ENCODE measurements at places on chromosomes 11 and 22.

DNA sequence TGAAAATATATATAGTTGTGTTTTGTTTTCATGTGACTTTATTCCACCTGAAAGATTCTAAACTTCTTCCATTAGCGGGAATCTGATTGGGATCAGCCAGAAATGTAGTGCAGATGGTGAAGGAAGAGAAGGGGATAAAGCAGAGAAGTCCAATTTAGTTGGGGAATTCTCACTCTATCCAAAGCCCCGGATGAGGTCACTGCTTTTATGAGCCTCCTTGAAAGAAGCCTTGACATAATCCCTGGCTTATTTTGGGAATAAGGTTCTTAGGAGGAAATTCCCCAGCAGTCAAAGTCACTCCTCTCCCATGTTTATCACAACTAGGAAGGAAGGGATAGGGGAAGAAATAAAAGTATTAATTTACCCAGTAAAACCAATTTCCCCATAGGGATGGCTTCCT lies 41.1 kb downstream of the OSBP start:
- DNase-seq, result no peak

- DNase-seq, result no peak
Observed at GRCh38 chr11:44632466-44633123, 67.1 kb downstream of the CD82 start.

DNA sequence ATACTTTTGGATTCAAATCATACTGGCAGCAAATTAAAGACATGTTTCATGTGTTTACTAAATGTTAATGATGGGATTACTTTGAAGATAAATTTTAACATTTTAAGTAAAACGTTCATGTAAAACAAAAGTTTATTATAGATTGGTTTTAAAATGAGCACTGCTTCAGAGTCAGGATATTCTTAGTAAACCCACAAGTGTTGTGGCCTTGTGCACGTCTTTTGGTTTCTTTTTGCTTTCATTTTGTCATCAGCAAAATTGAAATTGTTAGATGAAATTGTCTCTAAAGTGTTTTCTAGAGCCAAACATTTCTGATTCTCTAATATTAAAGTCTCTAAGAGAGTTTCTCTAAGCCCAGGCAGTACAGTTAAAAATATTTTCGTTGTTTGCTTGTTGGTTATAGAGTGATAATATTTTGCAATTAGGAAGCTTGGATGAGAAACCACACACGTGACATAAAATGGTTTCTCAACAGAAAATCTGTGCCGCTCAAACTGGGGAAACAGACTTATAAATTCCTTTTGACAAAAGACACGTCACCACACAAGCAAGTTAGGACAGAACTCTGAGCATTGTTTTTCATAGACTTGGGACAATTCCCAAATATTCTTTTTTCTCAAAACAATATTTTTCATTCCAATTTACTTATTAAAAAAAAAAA lies 164.4 kb downstream of the TEAD1 start:
- DNase-seq, result no peak

DNA sequence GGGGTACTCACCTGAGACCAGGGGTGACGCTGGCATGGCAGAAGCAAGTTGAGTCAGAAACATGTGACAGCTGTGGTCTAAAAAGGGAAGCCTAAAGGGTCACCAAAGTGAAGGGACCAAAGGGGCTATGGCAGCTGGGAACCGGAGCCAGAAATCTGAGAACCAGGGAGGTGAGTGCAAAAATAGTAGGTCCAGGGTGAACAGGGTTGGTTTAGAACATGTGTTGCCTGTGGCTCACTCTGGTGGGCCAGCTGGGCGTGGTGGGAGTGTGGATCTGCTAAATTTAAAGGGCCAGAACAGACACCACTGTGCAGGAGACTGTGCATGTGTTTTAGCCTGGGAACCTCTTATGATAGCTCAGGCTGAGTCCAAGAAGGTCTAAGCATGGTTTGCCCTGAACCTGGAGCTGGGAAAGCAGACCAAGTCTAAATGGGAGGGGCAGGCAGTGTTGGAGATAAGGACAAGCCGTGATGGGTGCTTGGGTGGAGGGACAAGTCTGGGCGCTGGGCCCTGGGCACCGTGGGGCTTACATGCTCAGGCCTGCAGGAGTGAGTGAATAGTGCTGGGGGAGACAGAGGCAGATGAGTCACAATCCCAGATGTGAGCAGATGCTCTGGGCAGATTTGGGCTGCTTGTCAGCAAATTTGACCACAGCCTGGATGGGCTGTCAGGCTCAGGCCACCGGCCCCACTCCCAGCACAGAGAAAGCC lies 41.4 kb upstream of the ZBED5 start:
- DNase-seq, result no peak

DNA sequence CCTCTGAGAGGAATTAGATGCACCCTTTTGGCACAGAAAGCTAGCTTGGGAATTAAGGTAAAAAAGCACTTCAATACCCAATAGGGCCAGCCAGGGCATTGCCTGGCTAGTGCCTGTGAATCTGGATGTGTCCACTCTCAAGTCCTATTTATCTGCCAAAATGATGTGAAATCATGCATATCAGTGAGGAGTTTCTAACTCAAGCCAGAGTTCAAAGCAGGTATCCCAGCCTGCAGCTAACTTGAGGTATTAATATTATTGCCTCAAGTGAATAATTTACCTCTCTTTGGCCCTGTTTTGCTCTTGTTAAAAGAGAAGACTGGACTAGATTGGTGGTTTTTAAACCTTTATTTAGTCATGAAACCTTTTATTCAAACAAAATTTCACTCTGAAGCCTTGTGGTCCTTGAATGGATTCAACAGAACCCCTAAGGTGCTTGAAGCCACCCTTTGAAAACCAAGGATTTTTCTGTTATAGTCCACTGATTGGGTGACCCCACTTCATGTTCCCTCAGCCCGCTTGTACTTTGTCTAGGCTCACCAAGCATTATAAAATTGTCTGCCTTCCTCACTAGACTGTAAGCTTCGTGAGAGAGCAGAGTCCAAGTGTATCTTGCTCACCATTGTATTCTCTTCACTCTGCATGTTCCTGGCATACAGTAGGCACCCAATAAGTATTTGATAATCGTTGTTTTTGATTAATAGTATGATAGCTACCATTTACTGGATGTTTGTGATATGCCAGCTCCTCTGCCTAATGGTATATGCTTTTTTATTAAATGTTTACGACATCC lies 4.5 kb downstream of the RNF121 start:
- no peak for DNase-seq

DNA sequence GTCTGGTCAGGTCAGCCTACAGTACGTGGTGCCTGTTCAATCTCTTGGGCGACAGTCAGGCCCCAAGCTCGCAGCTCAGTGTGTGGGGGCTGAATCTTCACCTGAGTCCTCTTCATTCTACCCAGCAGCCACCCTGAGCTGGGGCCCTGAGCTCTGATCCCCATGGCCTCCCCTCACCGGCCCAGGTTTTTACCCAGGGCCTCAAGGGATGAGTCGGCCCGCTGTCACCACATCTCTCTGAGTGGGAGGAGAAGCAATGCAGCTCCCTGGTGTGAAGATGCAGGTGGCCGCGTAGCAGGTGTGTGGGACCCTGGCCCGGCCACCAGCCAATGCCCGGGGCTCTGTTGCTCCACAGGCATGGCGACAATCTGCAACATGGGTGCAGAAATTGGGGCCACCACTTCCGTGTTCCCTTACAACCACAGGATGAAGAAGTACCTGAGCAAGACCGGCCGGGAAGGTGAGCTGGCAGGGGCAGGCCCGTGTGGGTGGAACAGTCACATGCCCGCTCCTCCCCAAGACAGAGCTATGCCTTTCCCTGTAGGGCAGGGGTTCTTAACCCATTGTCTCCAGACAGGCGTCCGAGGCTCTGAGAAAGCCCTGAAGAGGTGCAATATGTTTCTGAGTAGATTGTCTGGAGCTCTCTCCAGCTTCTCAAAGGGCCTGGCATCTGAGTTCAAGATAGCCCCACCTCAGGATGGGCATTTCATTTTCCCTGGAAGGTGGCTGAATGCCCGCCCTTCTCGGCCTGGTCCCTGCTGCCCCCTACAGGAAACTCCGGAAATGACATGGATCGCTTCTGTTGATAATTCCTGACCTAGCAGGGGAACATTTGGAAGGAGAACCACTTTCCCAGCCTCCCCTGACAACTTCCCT lies 26.9 kb downstream of the POLR3H start:
- DNase-seq, result peak; percentile 25

DNA sequence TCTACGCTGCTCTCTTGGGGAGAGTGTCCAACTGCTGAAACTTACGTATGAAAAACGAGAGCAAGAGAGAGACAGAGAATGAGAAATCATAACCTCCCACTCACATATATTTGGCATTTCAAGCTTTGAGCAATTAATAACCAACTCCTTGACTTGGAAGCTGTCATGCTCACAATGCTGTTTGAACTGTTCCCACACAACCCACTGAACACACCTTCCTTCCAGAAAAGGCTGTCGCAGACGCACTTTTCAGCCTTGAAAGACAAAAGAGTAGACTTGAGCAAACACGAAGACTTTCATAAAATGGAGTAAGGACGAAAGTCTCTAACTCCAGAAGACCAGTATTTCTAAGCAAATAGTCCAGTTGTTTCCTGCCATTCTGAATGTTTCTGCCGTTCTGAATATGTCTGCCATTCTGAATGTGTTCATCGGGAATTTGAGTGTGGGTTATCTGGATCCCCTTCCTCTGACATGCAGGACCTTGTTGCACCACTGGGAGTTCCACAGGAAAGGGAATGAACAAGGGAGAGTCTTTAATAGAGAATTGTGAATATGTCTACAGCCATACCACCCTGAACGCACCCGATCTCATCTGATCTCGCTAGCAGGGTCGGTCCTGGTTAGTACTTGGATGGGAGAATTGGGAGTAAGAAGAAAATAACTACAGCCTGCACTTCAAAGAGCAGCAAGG lies 86.2 kb upstream of the BARX2 start:
- no peak for DNase-seq

DNA sequence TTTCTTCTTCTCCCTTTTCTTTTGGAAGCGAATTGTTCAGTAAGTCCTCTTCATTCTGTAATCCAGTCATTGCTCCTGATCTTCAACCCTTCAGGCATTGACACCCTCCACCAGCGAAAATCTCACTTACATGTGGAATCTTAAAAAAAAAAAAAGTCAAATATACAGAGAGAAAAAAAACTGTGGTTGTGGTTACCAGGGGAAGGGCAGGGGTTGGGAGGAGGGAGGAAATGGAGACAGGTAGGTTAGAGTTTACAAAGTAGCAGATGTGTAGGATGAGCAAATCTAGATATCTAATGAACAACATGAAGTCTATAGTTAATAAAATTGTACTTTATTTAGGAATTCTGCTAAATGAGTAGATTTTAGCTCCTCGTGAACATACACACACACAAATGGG lies 17.7 kb upstream of the TMEM123 start:
- no peak for DNase-seq

DNA sequence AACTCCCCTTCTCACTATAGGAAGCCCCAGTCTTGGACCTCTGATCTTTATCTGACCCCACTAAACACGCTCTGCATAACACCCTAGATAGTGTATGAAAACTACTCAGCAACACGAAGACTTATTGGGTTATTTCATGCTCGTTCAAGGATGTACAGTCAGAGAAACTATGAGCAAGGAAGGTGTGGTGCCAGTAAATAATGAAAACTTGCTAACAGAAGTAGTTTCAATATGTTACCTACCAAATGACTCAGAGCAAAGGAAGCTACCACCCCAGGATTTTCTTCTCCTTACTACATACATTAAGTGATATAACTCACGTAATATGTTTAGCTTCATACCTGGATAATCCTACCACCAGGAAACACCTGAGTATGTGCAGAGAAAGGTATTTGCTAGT lies 25.9 kb upstream of the LYVE1 start:
- DNase-seq, result no peak

DNA sequence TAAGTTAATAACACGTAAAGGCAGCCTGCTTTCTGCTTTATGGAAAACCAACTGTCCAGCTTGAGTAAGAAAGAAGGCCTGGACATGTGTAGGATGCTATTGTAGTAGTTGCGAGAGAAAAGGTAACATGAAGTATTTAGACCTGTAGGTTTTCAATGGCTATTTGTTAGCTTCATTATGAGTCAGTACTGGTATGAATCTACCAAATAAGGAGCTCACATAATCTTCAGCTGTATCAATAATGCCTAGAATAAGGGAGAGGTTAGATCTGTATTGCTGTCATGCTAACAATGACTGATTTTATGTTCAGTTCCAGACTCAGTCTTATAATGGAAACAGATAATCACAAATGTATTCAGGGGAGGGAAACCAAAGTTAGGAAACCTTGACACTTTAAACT lies 550.3 kb downstream of the CNTN5 start:
- DNase-seq, result no peak

- DNase-seq, result no peak
Observed at GRCh38 chr22:50674130-50674500, 1.5 kb downstream of the SHANK3 start.

GRCh38 chr11:128628686-128629085 lies 41.3 kb upstream of the ETS1 start:
- DNase-seq, result no peak

DNA sequence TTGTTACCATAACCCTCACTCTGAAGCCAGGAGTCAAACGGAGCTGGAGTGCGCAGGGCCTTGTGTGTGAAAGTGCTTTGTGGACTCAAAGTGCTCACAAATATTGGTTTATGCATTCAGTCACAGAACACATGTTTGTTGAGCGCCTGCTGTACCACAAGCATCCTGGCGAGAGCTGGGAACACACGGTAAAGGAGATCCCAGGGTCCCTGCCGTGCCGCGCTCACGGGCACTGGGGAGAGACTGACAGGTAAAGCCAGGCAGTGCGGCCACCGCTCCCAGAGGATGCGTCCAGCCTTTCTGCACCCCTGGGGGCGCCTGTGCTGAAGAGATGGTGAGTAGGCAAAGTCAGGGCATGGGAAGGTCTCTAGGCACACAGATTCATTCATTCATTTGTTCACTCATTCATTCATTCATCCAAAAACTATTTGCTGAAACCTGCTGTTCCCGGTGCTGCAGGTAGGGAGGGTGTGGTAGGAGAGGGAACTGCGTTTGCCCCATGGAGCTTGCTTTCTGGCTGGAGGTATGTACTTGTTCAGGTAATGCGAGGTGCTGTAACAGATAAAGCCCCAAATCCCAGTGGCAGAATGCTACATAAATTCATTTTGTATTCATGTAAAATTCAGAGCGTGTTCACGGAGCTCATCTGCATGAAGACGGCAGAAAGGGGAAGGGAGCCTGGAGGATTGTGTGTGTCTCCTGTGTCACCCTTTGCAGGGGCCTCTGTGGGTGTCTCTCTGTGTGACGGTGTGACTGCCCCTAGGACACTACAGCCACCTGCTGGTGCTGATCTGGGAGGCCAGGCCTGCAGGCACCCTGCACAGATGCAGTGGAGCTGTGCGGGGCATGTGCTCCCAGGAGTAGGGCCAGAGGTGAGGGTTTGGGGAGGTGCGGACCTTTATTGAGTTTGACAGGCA lies 167.0 kb upstream of the B3GAT1 start:
- no peak for DNase-seq

GRCh38 chr11:6438979-6439571 lies 1.7 kb downstream of the HPX start:
- DNase-seq, result peak; percentile 39

- no peak for DNase-seq
Observed at GRCh38 chr11:78572394-78572793, 2.3 kb downstream of the NARS2 start.
